ENCODE measurements at places on chromosomes 6 and 20.

DNA sequence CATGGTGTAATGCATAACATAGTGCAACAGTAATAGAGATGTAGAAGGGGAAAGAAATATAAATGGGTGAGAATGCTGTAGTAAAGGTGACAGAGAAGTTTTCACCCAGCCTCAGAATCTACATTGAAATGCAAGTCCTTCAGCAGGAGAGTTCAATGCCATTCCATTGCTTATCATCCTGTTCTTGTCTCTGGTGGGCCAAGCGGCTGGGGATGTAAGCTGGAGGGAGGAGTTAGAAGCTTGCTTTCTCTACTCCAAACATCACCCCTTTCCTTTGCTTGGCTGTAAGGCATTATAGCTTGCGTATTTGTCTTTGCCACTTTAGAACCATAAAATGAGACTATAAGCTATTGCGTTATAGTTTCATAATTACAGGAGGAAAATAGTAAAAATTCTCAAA, 2.2 kb upstream of the FUT9 start:
- no peak overlapping the region for H3K4me3 ChIP-seq
- H3K4me1 ChIP-seq, result no peaks in the 10 kb centered on the region
- H3K27ac ChIP-seq, result no peak overlapping the region
- DNase-seq, result no peak

- H3K4me1 ChIP-seq, result no peaks in the 10 kb centered on the region
- H3K27ac ChIP-seq, result no peak overlapping the region
Observed at GRCh38 chr6:96742702-96743101, 94.6 kb downstream of the GPR63 start.

DNA sequence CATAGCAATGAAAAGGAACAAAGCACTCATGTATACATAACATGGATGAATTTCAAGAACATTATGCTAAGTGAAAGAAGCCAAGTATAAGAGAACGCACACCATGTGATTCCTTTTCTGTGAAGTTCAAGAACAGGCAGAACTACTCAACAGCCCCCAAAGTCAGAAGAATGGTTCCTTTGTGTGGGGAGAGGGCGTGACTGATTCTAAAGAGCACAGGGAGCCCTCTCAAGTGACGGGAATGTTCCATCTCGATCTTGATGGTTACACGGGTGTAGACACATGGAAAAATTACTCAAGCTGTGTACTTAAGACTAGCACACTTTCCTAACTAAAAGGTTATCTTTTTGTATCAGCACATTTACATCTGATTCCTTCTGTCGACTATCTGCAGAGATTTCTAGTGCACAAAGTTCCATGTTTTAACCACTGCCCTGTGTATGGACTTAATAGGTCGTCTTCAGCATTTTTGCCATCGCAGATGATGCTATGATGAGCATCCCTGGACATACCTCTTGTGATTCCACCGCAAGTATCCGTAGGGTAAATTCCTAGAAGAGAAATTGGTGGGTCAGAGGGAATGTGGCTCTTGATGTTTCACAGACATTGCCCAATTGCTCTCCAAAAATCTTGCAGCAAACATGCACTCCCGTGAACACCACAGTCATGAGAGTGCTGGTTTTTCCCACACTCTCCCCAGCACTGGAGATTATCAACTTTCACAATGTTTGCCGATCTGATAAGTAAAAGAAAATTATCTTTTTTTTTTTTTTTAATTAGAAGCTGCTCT, 279.3 kb downstream of the BMP7 start:
- H3K4me3 ChIP-seq, result no peak overlapping the region
- H3K36me3 ChIP-seq, result no peaks in the 10 kb centered on the region
- no peaks in the 10 kb centered on the region for H3K27me3 ChIP-seq
- DNase-seq, result no peak
- no peaks in the 10 kb centered on the region for H3K4me1 ChIP-seq

GRCh38 chr20:63850689-63851547, 10.4 kb upstream of the ABHD16B start:
- no peaks in the 10 kb centered on the region for H3K27me3 ChIP-seq
- no peak overlapping the region for H3K4me3 ChIP-seq
- H3K36me3 ChIP-seq, result no peaks in the 10 kb centered on the region

GRCh38 chr20:18323705-18324104, 35.4 kb downstream of the ZNF133 start:
- no peaks in the 10 kb centered on the region for H3K27me3 ChIP-seq
- no peak overlapping the region for H3K27ac ChIP-seq
- no peak overlapping the region for H3K4me3 ChIP-seq
- H3K4me1 ChIP-seq, result peaks cover 4% of the 10 kb centered on the region

- no peaks in the 10 kb centered on the region for H3K4me1 ChIP-seq
- H3K4me3 ChIP-seq, result no peak overlapping the region
- H3K27ac ChIP-seq, result no peak overlapping the region
- H3K36me3 ChIP-seq, result no peaks in the 10 kb centered on the region
Observed at GRCh38 chr20:16952965-16953364, 204.8 kb downstream of the OTOR start.

- peak; percentile 92 for DNase-seq
- peaks cover 56% of the 10 kb centered on the region for H3K4me1 ChIP-seq
- no peaks in the 10 kb centered on the region for H3K36me3 ChIP-seq
- peak overlapping the region; percentile 57 for H3K4me3 ChIP-seq
- H3K27ac ChIP-seq, result peak overlapping the region; percentile 92
Observed at GRCh38 chr6:73180763-73181619, 44.3 kb downstream of the KHDC1L start.

GRCh38 chr6:51619042-51619799, 468.2 kb downstream of the PKHD1 start:
- H3K27ac ChIP-seq, result no peak overlapping the region
- no peaks in the 10 kb centered on the region for H3K27me3 ChIP-seq
- no peaks in the 10 kb centered on the region for H3K36me3 ChIP-seq
- H3K4me3 ChIP-seq, result no peak overlapping the region
- no peak for DNase-seq

- DNase-seq, result no peak
- peaks cover 36% of the 10 kb centered on the region for H3K4me1 ChIP-seq
- H3K27me3 ChIP-seq, result no peaks in the 10 kb centered on the region
- no peaks in the 10 kb centered on the region for H3K36me3 ChIP-seq
- H3K27ac ChIP-seq, result no peak overlapping the region
- H3K4me3 ChIP-seq, result no peak overlapping the region
Observed at GRCh38 chr20:48919882-48920526, 1.5 kb upstream of the ARFGEF2 start.

- no peak for DNase-seq
- H3K27me3 ChIP-seq, result no peaks in the 10 kb centered on the region
- no peak overlapping the region for H3K4me3 ChIP-seq
- H3K27ac ChIP-seq, result no peak overlapping the region
- H3K36me3 ChIP-seq, result no peaks in the 10 kb centered on the region
Observed at GRCh38 chr6:165365371-165365770, 56.0 kb upstream of the C6orf118 start.

GRCh38 chr6:28081486-28081751, 1.1 kb downstream of the ZNF165 start:
- DNase-seq, result peak; percentile 60
- no peaks in the 10 kb centered on the region for H3K27me3 ChIP-seq
- no peaks in the 10 kb centered on the region for H3K36me3 ChIP-seq
- no peak overlapping the region for H3K27ac ChIP-seq

DNA sequence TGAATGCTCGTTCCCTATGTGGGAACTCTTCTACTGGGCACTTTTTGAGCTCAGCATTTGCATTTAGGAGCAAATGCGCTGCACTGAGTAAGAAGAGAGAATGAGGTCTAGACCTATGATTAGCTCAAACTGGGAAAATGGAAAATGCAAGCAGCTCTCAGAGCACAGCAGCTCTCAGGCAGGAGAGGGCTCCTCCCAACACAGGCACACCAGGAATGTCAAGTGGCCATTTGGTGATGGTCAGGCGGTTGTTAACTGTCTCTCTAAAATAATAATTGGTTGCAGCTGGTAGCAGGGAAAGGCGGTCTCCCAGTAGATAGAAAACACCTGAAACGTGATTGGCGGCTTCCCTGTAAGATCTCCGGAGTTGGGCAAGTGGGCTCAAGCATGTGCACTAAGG, 162.0 kb upstream of the ECI2 start:
- no peak for DNase-seq
- no peaks in the 10 kb centered on the region for H3K4me1 ChIP-seq
- H3K4me3 ChIP-seq, result no peak overlapping the region

GRCh38 chr6:149271348-149272340, 45.9 kb upstream of the TAB2 start:
- H3K27me3 ChIP-seq, result no peaks in the 10 kb centered on the region
- no peak overlapping the region for H3K4me3 ChIP-seq
- peak; percentile 44 for DNase-seq
- H3K27ac ChIP-seq, result no peak overlapping the region
- H3K4me1 ChIP-seq, result peaks cover 5% of the 10 kb centered on the region

GRCh38 chr6:31474871-31475286, 23.1 kb upstream of the MICB start:
- no peaks in the 10 kb centered on the region for H3K36me3 ChIP-seq
- no peaks in the 10 kb centered on the region for H3K27me3 ChIP-seq
- no peak overlapping the region for H3K27ac ChIP-seq
- DNase-seq, result peak; percentile 59
- H3K4me1 ChIP-seq, result peaks cover 9% of the 10 kb centered on the region

DNA sequence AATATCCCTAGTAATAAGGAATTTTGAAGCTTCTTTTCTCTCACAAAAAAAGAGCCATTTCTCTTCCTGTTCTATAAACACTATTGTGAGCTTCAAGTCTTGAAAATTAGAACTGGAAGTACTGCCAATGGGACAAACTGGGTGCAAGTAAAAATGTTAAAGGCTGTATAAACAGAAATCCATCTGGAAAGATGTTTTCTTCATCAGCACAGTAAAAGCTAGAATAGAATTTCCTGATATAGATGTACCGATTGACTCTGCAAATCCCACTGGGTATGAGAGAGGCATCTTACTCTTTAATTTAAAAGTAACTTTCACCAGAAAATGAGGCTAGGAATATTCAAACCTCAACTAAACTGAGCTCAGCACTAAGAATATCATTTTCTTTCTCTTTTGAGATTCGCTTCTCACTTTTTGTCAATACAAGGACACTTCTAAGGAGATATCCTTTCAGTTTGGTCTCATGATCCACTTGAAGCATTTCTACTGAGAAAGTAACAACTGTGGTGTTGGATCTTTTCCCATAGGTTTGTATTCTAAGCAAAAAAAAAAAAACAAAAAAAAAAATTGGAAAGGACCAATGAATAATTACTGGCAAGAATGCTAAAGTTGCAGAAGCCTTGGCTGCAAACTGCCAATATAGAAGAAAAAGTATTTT, 169.0 kb upstream of the PRDM1 start:
- no peak for DNase-seq
- H3K27me3 ChIP-seq, result 0 out of 2 replicates have a peak, but pooled peaks cover 3% of the 10 kb centered on the region
- H3K4me1 ChIP-seq, result no peaks in the 10 kb centered on the region
- H3K27ac ChIP-seq, result no peak overlapping the region

DNA sequence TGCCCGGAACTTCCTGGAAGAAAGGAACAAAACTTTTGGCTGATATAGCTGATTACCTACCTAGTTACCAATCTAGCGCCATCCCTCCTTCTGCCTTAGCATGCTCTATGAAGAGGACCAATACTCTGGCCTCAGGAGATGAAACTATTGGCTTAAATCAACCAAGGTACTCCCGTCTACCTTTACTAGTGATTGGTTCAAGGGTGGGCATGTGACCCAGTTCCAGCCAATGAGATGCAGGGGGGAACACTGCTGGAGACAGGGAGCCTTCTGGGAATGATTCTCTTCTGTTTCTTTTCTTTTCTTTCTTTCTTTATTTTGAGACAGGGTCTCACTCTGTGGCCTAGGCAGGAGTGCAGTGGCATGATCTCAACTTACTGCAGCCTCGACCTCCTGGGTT, 72.6 kb upstream of the CCDC167 start:
- no peaks in the 10 kb centered on the region for H3K36me3 ChIP-seq
- H3K27ac ChIP-seq, result no peak overlapping the region
- DNase-seq, result no peak

- no peaks in the 10 kb centered on the region for H3K4me1 ChIP-seq
- DNase-seq, result no peak
- H3K36me3 ChIP-seq, result no peaks in the 10 kb centered on the region
Observed at GRCh38 chr6:15299430-15300131, 53.7 kb downstream of the JARID2 start.

- H3K36me3 ChIP-seq, result no peaks in the 10 kb centered on the region
- no peaks in the 10 kb centered on the region for H3K4me1 ChIP-seq
- 0 out of 2 replicates have a peak, but pooled peaks cover 2% of the 10 kb centered on the region for H3K27me3 ChIP-seq
- H3K4me3 ChIP-seq, result no peak overlapping the region
- H3K27ac ChIP-seq, result no peak overlapping the region
Observed at GRCh38 chr20:10023911-10024310, 10.9 kb upstream of the ANKEF1 start.

DNA sequence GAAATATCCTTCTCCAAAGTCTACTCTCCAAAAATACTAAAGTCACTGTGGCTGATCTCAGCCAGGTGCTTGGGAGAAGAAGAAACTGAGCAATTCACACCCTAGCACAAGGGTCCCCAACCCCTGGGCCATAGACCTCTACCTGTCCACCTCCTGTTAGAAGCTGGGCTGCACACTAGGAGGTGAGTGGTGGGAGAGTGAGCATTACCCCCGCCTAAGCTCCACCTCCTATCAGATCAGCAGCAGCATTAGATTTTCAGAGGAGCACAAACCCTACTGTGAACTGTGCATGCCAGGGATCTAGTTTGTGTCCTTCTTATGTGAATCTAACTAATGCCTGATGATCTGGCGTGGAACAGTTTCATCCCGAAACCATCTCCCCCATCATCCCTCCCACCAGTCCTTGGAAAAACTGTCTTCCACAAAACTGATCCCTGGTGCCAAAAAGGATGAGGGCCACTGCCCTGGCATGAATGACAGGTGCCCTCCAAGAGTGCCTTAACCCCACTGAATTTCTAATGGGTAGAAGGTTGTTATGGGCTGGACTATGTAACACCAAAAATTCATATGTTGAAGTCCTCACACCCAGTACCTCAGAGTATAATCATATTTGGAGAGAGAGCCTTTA, 109.2 kb upstream of the CDYL start:
- H3K27me3 ChIP-seq, result no peaks in the 10 kb centered on the region
- DNase-seq, result no peak
- no peaks in the 10 kb centered on the region for H3K4me1 ChIP-seq
- H3K4me3 ChIP-seq, result no peak overlapping the region
- no peak overlapping the region for H3K27ac ChIP-seq

GRCh38 chr6:26514984-26515383, 14.9 kb downstream of the BTN1A1 start:
- H3K27me3 ChIP-seq, result no peaks in the 10 kb centered on the region
- no peak for DNase-seq
- no peak overlapping the region for H3K27ac ChIP-seq
- H3K36me3 ChIP-seq, result no peaks in the 10 kb centered on the region
- H3K4me1 ChIP-seq, result peaks cover 8% of the 10 kb centered on the region
